Calu3 (cell line): ENCODE measurements at places on chromosomes 1 and 21. TPM values are rescaled to one million over a fixed set of nuclear protein-coding genes. Genes with fewer than 3 reads are reported as not detected.

DNA sequence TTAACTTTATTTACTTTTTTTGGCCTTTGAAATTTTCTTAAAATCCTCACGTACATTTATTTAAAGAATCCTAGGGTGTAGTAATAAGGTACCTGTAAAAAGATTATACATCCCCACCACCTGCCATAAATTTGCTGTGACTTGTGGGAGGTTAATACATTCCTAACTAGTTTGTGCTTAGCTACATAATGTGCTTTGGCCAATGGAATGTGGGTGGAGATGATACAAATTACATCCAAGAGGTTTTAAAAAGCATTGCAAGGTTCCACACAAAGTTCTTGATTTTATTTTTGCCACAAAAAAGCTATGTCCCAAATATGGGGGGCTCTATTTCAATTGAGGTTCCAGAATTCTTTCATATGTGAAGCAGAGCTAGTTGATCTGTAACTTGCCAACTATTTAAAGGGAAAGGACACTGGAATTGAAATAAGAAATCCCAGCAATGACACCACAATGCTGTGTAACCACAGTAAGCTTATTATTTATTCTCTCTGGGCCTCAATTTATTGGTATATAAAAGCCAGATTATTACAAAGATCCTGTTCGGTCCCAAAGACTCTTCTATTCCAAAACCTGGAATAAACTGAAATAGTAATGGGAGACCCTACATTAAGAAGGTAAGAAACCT, 15.7 kb downstream of the ASPM start:
- no peak for DNase-seq

FALEC gene
- 0.71 TPM in 1 of 2 replicates, not detected in the other for total RNA-seq

AMPD1 gene
- total RNA-seq = not detected in 2 replicates

PTGER3 gene
- 0.09 and 0.10 TPM in 2 replicates for total RNA-seq

- DNase-seq = peak; percentile 49
These were observed 8.1 kb upstream of the C1orf216 start for GRCh38 chr1:35726450-35727433.

- DNase-seq = no peak
These were observed 79.3 kb upstream of the IRF2BP2 start for GRCh38 chr1:234689236-234689635.

GPR52 gene
- total RNA-seq = 2.7 and 3.2 TPM in 2 replicates

MAP3K7CL gene
- 2.3 and 2.7 TPM in 2 replicates for total RNA-seq
